ENCODE measurements at places on chromosomes 6 and 20. TPM values are rescaled to one million over a fixed set of nuclear protein-coding genes. Genes with fewer than 3 reads are reported as not detected.

GRCh38 chr6:138722425-138723371, 50.9 kb upstream of the CCDC28A start:
- DNase-seq = no peak

DNA sequence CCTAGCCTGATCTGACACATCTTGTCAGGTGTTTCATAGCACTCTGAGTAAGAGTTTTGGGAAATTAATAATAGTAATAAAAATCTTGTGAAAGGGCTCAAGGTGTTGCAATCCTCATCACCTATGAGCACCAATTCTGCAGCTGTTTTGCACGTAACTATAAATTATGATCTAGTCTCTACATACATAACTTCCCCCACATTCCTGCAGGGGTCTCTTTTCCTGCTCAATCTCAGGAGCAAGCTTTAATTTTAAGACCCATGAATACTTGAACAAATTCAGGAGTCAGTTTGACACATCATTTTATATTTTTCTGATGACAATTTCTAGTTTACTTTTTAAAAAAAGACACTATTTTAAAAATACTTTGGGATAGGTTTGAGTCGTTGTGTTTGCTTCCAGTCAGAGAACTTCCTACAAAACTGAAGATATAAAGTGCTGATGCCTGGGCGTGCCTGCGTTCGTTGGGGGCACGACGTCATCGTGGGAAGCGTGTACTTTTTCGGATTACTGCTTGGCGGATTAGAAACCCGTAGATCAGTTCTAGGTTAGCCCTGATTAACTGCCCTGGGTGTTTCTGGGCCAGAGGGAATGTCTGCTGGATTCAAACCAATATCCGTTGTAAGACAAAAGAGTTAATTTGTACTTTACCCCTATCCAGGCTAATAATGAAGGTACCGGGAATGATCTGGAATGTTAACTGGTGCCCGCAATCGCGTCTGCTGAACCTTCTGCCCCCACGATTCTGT, 1.0 kb upstream of the E2F3 start:
- DNase-seq = no peak

DNA sequence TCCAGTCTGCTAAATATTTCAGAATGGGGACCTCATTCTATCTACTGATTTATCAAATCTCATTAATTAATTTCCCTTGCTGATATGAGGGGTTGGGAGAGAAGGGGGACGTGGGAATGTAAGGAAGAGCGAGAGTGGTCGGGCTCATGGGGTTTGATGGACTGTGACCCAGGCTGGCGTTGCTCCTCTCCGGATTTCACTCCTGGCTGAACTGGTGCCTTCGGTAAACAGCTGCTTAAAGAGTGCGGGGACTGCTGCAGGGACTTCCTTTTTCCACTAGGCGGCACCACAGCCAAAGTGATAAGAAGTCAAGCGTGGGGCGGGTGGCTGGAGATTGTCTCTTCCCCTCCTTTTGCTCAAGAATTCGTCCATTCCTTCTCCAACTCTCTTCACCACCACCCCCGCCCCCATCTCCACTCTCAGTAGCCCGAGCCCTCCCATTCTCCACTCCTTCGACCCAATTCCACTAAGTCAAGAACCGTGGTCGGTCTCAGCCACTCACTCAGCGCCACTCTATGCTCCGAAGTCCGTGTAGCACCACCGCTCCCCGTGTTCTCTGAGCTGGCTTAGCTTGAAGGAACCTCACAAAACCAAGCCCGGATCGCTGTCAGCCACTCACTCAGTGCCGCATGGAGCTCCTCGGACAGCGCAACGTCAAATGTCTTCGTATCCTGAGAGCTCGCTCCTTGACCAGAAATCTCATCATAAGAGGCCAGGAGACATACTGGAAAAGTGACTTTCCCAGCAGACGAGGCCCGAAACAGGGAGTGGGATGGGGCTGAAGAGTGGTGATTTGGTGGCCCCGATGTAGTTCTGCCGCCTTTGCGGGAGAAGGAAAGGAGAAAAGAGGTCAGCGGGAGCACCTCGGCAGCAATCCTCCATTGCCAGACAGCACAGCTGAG, 9.7 kb downstream of the TRIM31 start:
- DNase-seq = no peak

DNA sequence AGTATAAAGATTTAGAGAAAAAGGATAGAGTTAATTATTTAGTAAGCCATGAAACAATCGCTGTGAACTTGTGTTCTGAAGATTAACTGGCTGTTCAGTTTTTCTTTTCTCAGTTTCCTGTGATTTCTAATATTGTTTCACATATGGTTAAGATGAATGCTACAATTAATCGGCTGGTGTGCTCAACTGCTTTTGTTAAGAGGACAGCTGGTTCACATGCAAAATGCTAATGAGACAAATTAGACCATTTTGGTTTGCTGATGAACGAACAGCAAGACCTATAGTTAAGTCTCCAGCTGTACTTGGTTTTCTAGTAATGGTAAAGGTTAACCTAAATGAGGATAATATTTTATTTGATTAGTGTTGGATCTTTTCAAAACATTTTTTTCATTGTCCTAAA, 10.8 kb upstream of the NHSL1 start:
- no peak for DNase-seq

- DNase-seq = no peak
These were observed 26.6 kb downstream of the NCOA6 start for GRCh38 chr20:34798871-34799270.

DNA sequence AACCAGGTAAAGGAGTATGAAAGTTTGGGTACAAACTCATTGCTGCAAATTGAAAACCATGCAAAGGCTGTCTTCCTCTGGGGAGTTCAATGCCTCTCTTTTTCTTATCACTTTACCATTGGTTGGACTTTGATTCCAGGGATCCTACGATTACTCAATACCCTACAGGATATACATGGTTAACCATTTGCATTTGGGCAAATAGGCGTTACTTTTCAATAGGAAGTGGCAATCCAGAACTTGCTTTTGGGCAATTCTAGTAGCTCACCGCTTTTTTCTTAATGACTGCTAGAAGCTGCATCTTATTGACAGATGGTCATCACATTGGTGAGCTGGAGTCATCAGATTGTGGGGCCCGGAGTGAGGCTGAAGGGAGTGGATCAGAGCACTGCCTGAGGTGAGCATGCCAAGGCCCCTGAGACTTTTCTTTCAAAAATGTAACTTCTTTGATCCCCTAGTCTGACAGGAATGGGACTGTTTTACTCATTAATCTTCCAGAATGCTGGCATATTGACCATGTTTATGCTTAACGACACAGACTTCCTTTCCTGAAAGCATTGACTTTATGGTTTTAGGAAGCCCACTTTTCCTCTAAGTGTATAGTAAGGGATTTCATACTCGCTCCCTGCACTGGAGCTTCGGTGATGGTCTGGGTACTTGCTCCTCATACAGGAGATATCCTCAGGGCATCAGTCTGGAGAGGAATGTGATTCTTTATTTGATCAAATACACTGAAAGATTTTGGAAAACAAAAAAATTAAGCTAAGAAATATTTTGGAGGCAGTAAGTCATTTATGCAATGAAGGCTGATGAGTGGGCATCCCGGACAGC, at the start of gene CCR6:
TSS of gene CCR6 (plus strand) at position 270 of the 831 bp plus-strand sequence. CDS start 13,039 bp downstream, outside the sequence.
- DNase-seq = no peak

GRCh38 chr6:106886922-106887797, 87.4 kb downstream of the CD24 start:
- no peak for DNase-seq

DNA sequence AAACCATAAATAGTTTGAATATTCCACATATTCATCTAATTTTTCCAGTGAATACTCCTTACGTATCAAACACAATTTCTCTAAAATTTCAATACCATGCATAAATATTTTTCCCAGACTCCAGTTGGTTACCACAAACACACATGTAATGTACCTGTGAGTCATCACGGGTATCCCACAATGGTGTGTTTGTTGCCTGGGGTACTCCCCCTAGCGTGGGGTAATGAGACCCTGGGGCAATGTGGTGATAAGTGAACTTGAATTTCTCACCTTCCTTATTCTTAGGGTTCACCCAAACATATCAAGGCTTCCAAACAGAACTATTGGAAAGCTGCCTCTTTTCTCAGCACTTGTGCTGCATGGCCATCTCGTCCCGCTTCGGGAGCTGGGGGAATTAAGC, 51.0 kb downstream of the STX7 start:
- no peak for DNase-seq

GRCh38 chr6:163128324-163128723, 286.2 kb upstream of the QKI start:
- DNase-seq = no peak

Gene TSPYL4
- 46.7 TPM for total RNA-seq

Gene PAK5
- 0.69 TPM for total RNA-seq

Gene FAM209B
- not detected for total RNA-seq

DNA sequence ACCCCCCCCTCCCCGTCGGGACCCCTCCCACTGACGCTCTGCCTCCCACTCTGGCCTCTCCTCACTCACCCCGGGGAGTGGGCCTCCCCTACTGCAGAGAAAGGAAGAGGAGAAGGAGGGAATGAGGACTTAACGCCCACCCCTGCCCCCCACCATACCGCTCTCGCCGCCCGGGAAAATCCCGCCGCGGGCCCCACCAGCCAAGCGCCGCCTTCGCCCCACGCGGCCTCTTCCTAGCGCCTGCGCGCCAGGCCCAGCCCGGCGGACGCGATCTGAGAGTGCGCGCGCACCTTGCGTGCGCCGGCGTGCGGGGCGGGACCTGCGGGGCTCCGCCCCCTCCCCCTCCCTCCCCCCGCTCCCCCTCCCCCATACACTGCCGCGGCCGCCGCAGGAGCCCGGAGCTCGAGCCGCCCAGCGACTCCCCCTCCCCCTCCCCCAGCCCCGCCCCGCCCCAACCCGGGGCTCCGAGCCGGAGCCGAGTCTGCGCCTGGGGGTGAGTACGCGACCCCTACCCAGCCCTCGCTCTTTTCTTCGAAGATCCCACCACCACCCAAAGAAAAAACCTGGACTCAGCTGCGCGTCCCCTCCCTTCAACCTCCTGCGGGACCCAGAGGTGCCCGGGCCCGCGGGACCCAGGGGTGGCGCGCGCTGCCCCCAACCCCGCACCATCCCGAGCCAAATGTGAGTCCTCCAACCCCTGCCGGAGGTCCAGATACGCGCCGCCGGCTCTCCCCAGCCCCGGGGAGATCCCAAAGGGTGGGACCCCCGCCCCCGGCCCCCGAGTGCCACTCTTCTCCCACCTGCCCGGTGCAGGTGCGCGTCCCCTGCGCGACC, at the start of the genes MRPL14 and TMEM63B:
TSS of gene MRPL14 (minus strand) at position 267 of the 834 bp plus-strand sequence. CDS start 10,841 bp downstream, outside the sequence.
TSS of gene TMEM63B (plus strand) at position 369 of the 834 bp plus-strand sequence. CDS start 7,031 bp downstream, outside the sequence.
- DNase-seq = peak; percentile 96

DNA sequence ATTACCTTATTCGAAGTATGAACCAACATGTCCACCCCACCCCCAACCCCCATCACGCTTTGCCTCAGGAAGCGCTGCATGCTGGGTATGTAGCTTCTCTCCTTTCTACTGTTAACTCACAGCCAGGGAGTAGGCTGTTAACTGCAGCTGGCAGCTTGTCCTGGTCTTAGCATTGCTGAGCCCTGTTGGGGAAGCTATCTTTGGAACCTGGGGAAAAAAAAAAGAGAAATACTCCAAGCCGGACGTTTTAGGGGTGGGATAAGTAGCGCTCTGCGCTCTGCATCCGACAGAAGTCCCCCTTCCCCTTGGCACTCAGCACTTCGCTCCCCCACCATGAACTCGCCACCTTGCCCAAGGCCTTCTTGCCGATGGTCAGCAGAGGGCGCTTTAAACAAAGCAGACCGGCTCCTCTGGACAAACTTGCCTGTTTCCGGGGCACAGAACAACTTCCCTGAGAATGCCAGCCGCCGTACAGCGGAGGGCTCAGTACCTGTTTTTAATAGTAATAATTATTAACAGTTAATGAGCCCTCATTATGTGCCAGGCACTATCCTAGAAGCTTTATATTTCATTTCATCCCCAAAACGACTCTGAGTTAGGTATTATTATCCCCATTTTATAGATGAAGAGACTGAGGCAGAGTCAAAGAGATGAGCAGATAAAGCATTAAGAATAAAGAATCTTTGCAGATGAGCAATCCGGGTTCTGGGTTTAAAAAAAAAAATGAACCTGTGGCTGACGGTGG, 35.2 kb upstream of the MDFI start:
- DNase-seq = peak; percentile 86

DNA sequence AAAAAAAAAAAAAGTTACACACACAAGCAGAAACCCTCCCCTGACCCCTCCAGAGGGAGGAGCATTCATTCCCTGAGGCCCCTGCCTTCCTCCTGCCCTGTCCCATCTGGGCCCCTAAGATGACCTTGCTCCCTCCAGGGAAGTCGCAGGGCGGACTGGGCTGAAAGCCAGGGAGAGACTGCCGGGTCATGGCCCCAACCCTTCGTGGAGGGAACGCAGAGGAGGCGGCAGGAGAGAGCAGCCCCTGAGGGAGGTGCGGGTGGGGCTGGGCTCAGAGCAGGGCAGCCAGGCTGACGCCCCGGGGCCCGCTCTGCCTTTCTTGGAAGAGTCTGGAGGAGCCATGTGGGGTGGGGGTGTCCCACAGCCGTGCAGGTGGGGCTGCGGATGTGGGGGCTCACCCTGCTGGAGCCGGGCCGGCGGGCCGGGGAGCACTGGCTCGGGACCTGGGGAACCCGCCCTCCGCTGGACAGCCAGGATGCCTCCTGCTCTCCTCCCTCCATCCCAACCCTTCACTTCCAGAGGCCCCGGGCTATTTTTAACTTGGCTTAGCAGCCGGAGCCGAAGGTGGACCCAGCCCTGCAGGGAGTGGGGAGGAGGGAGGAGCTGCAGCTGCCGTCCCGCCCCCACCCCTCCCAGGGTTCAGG, 15.0 kb upstream of the ABHD16B start:
- no peak for DNase-seq

- no peak for DNase-seq
These were observed 373.6 kb upstream of the NRSN1 start for GRCh38 chr6:23752414-23752813.

Gene CD40
- 1.5 TPM for total RNA-seq

DNA sequence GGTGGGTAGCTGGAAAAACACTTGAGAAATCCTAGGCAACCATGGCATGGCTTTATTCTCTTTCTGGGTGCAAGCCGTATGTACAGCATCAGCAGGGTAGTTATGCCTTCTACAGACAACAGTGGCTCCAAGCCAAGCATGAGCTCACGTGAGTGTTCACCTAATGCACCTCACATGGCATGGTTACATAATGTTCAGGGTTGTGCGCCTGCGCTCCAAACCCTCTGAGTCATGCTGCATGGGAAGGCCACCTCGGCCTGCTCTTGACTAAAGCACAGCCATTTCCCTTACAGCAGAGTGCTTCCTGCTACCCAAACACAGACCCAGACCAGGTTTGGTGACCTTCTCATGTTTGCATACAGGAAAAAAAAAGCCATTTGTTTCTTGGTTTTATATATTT, 96.2 kb downstream of the VIP start:
- DNase-seq = no peak

GRCh38 chr6:144150710-144151657, 667 bp downstream of the STX11 start:
- DNase-seq = no peak

DNA sequence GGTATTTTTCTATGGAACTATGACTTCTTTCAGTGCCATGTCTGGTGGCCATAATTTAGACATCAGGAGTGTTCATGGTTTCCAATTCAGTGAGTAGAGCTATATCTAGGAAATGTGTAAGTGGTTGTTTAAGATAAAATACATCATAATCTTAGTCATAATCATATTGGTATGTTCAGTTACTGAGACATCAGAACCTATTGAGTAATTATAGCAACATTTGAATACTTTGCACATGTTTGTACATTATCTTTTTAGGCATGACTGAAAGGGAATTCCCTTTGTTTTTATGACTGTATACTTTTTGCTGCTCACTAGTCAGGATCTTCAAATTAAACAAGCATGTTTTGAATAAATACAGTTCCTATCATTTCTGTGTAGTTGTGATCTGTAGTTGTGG, 64.0 kb downstream of the STXBP5 start:
- DNase-seq = no peak

- DNase-seq = no peak
These were observed 1.2 kb downstream of the ENTPD6 start for GRCh38 chr20:25196786-25197120.

Gene TSBP1
- not detected for total RNA-seq

Data from type B pancreatic cell (in vitro differentiated cells).